ENCODE measurements at places on chromosomes 1 and 21.
A peak's percentile ranks its signal among the peaks of the same experiment; 100 is the strongest.

GRCh38 chr21:45551316-45551715, 9.1 kb upstream of the SLC19A1 start:
- no peak for DNase-seq

DNA sequence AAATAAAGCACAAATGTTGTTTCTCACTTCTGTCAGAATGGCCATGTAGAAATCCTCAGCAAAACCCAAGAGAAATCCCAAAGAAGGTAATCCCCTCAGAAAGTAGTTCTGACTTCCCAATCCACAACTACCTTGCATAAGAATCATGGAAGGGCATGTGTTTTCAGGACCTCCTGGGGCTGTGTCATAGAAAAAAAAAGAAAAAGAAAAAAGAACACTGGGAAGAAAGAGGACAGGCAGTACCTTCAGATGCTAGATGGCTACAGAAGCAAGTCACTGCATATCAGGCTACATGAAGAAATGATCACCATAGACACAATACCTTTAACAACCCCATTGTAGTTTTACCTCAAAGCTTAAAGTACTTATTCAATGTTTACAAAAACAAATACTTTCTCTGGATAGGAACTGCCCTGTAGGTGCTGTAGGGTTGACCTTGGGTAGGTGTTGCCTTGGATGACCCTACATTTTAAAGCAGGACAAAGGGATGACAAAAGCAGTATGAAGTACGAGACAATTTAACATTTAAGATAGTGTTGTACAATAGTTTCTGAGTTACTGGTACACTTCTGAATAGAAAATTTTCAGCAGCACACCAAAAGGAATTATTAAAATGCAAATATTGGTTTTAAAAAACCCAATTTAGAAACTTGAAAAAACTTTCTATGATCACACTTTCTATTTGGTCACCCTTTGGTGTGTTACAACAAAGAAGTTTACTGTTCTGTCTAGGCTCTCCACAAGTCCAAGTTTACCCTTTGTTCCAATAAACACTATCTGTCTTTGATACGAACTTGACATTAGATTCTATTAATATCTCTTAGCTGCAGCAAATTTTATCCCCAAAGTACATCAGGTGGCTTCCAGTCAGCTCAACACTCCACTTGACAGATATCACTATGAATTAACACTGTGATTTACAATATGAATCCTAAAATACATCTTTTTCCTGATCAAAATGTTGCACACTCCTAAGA, 5.0 kb downstream of the TRIT1 start:
- DNase-seq, result no peak

- DNase-seq, result no peak
These were observed 39.1 kb upstream of the NHLH2 start for GRCh38 chr1:115879977-115880376.

DNA sequence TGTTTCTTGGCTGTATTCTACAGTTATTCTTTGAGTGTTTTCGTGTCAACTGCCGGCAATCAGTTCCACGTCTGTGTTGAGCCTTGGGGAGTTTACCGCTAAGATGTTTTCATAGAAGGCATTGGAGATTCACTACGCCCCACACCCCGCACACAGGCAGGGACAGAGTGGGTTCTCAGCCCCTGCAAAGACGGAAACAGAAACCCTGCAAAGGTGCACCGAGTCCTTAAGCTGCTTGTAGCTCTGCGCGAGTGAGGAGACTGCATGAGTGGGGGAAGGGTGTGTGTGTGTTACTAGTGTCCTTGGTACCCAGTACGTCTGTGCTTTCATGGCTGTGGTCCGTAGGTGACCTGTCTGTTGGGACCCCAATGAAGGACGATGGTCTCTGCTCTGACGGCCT, 1.9 kb downstream of the LHX4 start:
- no peak for DNase-seq

- no peak for DNase-seq
These were observed 3.0 kb upstream of the KCND3 start for GRCh38 chr1:111992476-111992875.

DNA sequence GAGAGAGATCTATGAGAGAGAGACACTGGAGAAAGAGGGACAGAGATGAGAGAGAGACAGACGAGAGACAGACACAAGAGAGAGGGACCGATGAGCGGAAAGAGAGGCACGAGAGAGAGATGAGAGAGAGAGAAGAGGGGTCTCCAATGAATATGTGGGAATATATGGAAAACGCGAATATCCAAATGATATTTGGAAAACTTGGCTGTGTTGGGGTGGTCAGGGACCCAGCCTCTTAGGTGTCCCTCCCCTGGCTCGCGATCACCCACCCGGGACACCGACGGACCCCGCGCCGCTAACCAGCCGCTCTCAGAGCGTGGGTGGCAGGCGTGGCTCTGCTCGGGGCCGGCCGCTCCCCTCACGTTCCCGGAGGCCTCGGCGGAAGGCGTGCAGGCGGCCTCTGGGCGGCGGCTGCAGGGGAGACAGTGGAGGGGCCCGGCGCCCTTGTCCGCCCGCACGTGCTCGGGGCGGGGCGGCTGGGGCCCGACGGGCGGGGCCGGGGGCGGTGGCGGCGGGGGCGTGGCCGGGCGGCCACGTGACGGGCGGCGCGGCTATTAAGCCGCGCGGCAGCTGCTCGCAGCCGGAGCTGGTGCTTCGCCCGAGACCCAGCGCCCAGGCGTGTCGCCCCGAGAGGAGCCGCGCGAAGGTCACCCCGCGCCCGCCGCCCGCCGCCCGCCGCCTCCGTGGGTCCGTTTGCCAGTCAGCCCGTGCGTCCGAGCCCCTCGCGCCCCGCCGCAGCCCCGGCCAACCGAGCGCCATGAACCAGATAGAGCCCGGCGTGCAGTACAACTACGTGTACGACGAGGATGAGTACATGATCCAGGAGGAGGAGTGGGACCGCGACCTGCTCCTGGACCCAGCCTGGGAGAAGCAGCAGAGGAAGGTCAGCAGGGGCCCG, at the start of gene ACTN2:
Gene ACTN2 (plus strand): TSS at position 583 of the 898 bp plus-strand sequence. CDS start 175 bp downstream, at position 758.
- DNase-seq, result peak; percentile 7

GRCh38 chr1:182303778-182304177, 87.8 kb downstream of the GLUL start:
- DNase-seq, result no peak

GRCh38 chr1:81756872-81757271, 43.9 kb upstream of the ADGRL2 start:
- DNase-seq, result no peak

- DNase-seq, result no peak
These were observed 2021.9 kb downstream of the MRPL39 start for GRCh38 chr21:23585419-23585818.

DNA sequence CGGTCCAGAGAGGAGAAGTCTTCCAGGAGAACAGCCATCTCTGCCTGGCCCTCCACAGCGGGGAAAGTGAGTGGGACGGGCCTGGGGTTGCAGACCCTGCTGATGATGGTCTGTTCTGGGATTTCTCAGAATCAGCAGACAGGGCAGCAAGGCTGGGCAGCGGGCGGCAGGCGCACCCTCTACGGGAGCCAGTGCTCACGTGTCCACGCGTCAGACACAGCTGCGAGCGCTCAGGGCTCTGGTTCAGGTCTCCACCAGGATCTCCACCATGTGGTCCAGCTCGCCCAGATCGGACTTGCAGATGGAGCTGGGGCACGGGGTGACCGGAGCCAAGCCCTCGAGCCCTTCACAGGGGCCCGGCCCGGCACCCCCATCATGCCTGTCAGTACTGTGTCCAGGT, 5.5 kb downstream of the CLCA4 start:
- DNase-seq, result no peak

DNA sequence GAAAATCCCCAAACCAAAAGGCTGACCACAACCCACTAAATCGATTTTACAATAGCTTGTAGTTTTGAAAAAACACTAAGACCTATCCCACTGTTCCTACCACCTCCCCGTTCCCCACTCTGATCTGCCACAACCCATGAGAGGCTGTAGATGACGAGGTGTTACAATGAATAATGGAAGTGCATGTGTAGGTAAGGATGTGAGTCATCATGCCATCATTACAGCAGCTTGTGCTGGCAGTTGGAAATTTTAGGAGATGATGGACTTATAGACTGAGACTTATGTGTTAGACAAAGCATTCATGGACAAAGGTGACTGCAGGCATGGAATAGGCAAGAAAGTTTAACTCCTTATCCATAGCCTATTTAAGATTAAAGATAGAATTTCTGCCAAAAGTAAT, 184.7 kb upstream of the CACYBP start:
- no peak for DNase-seq

GRCh38 chr21:37396855-37397254, 30.3 kb downstream of the DYRK1A start:
- no peak for DNase-seq

DNA sequence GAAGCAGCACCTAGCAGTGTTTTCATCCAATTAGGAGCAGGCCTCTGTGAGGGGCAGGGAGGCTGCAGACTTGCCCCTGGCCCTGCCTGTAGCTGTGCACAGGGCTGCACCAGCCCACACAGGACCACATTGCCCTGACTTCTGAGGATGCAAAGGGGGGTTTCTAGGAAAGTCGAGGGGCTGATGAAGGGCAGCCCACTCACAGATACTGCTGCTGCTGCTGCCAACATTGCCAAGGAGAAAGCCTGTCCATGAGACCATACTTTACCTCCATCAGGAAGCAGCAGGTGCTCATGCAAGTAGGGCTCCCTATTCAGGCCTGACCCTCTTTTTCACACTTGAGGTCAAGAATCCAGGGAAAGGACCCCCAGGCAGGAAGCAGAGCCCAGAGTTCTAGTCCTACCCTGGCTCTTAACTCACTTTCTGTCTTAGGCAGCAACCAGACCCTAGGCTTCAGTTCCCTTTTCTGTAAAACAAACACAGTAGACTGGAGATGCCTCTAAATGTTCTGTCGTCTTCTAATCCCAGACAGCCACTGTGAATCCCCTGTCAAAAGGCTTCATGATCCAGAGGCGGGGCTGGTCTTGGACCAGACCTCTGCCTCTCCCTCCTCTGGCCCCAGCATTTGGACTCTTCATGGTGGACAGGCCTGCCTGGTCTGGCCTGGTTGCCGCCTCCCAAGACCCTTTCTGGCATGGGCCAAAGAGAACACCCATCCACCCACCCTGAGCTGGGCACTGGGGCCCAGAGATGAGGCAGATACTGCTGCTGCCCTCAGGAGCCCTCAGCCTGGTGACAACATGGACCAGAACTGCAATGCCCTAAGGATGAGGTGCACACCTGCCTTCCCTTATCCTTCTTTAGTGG, 120.2 kb downstream of the GLIS1 start:
- DNase-seq, result no peak

- no peak for DNase-seq
These were observed 413.3 kb downstream of the PRDM2 start for GRCh38 chr1:14113271-14113670.
